Stimulated activated CD8-positive, alpha-beta memory T cell treated with anti-CD3 and anti-CD28 coated beads, Interleukin-4, amount 100 ng/mL, for 4 hours (primary cell): ENCODE measurements at places on chromosomes 4 and X.

DNA sequence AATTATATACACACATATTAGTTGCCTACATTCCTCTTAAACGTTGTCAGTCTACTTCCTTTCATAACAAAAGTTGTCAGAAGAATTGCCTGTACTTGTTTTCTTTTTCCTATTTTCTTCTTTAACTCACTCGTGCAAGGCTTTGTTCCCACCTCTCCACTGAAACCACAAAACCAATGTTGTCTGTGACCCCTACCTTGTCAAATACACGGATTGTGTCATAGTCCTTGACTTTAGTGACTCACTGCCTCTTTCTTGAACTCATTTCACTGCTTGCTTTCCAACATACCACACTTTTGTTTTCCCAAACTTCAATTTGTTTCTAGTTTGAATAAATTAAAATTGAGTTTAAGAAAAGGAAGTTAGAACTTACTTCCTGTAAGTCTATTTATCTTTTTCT is 283.9 kb upstream of the AGA start:
- no peak for DNase-seq

GRCh38 chr4:40395908-40396793 is 61.0 kb downstream of the CHRNA9 start:
- no peak for DNase-seq

- DNase-seq: no peak
Observed at GRCh38 chr4:153759407-153760316, at the start of gene RNF175. Gene RNF175 (minus strand): TSS chr4:153760024. CDS start chr4:153759862, 162 bp downstream.

GRCh38 chrX:132442691-132443090 is 46.1 kb downstream of the MBNL3 start:
- DNase-seq: no peak

DNA sequence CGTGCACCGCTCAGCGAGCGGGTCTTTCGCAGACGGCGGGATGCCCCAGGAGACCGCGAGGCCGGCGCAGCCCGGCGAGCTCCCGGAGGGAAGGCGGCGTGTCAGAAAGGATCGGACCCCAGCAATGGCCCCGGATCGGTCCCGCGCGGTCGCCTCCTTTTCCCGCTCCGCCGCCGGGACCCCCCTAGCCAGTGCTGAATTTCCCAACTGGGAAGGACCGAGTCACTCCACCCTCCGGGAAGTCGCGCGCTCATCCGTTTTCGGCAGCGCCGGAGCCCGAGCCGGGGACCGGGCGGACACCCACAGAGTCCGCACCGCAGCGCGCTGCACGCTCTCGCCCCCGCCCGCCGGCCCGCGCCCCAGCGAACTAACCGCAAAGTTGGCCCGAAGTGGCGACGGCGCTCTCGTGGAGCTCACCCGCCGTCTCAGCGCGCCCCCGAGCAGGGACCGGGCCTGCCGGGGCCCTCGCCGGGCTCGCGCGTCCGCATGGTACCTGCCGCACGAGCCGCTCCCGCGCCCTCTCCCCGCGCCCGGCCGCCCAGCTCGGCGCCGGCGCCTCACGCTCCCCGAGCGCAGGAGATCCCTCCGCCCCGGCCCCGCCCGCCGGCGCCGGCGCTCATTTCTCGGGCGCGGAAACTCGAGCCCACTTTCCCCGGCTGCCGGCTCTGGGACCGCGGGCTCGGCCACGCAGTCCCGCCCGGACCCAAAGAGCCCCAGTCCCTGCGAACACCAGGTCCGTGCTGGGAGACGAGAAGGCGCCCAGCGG is at the start of gene FAT1:
Gene FAT1, minus strand, starts transcription at position 565 of the 766 bp plus-strand sequence. CDS start 14,029 bp downstream, outside the sequence.
- DNase-seq: no peak

GRCh38 chrX:11664211-11665167 is 1.2 kb downstream of the ARHGAP6 start:
- no peak for DNase-seq

- DNase-seq: no peak
Observed at GRCh38 chr4:142856576-142856975, 10.5 kb upstream of the INPP4B start.

DNA sequence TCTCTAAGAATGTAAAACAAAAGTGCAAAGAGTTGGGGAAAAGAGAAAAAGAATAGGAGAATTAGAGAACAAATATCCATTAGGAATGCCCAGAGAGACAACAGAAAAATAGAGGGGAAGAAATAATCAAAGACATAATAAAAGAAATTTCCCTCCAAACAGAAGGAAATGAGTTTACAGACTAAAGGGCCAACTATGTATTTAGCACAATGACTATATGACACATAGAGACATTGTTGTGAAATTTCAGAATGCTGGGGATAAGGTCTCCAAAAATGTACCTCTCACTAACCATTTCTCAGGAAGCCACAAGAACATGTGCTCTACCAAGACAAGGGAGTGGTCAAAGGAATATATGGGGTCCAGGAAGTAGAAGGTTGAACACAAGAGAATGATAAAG is 121.0 kb upstream of the ACSL4 start:
- DNase-seq: no peak
